Lower lobe of right lung (tissue), 2 donors: ENCODE measurements at places on chromosomes 6 and 20.

DNA sequence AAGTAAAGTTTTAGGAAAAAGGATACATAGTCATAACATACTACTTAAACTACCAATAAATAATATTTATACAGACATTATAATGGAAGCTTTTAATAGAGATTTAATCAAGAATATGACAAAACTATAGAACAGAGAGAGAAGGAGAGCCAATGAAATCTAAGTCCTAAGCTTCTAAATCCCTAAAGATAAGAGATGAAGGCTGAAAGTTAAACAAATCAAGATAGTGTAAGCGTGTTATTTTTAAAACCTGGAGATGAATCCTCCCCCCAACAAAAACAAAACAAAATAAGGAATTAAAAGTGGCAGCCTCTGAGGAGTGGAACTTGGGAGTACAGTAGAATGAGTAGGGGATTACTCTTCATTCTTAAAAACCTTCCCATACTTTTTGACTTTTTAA, 145.9 kb downstream of the TBC1D32 start:
- no peak for DNase-seq

GRCh38 chr6:83198486-83199172, 5.5 kb downstream of the RWDD2A start:
- DNase-seq = no peak

- no peak for DNase-seq
Measured at GRCh38 chr6:65116326-65116725, 590.7 kb downstream of the EYS start.

- no peak for DNase-seq
Measured at GRCh38 chr6:167794161-167795157, 32.3 kb upstream of the AFDN start.
